Hematopoietic multipotent progenitor cell treated with erythropoietin and hydrocortisone succinate and interleukin-3 and kit ligand, for 17 days (in vitro differentiated cells): ENCODE measurements at places on chromosomes 6 and 20.

DNA sequence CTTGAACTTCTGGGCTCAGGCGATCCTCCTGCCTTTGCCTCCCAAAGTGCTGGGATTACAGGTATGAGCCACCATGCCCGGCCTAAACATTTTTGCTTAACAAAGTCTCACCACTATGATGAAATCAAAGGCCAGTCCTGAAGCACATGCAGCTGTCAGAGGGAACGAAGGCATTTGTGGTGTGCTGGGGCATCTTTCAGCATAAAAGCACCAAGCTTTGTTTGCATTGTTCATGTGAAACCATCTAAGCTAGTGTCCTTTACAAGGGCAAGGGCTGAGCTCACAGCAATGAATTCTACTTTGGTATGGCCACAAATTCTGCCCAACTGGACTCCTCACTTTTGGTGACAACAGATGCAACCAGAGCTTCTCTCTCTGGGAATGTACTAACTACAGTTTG, 66.8 kb downstream of the ZFP64 start:
- DNase-seq = no peak

DNA sequence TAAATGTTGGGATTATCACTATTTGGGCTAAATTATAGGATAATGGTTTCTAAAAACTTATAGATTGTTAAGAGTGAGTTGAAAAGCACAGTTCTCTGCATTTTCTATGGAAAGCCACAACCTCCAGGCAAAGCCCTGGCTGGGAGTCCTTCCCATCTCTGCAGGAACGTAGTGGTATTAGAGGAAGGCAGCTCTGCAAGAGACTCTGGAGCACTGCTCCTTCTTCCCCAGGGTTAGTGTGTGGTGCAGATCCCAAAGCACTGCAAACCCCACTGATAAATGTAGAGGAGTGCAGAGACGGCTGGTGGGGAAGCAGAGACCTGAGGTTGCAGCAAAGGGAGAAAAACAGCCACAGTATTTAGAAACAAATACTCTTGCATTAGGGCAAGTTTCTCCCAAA, 225.3 kb downstream of the TINAG start:
- DNase-seq = no peak

DNA sequence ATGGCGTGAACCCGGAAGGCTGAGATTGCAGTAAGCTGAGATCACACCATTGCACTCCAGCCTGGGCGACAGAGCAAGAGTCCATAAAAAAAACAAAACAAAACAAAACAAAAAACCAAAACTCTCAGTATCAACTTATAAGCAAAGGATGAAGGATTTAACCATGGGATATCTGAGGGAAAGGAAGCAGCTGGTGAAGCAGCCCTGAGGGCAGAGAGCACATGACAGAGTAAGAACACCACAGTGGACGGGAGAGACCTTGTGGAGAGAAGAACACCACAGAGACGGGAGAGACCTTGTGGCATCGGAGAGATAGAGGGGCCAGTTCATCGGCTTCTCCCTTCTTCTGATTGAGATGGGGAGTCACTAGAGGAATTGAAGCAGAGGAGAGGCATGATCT, 697.2 kb downstream of the HDGFL1 start:
- DNase-seq = no peak

DNA sequence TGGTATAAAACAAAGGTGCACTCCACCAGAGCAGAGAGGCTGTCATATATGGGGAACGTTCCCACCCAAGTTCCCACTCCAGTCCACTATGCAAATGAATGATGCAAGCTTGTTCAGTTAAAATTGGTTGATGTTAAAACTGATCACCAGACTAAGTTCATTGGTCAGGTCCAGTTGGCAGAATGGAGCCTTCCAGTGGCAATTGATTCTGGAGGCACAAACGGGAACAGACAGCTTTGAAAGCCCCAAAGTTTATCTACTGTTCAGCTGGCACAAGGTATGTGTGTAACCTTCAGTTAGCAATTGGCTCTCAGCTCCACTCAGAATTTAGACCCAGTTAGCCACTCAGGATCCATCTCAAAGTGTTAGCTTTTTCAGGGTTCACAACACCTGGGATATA, 119.4 kb upstream of the CEP85L start:
- no peak for DNase-seq

GRCh38 chr6:119233312-119233984, 116.1 kb downstream of the MAN1A1 start:
- DNase-seq = no peak

DNA sequence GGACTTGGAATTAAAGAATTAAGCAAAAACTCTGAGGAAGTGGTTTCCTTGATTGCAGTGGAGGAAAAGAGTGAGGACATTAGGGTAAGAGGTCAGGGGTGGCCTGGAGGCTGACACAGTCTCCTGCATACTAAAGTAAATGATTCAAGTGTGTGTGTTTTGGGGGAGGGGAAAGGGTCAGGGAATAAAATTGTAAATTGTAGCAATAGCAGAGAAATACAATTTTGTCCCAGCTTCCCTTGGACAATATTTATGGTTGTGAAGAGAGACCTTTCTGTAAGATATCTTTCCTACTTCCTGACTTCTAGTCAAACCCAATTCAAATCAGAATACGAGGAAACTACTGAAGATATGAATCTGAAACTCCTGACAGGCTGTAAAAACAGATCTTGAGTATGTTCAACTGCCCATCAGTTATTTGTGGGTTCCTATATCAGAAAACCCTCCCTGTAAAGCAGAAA, 143.4 kb upstream of the HMGN3 start:
- DNase-seq = no peak

- DNase-seq = no peak
These were observed 4.6 kb downstream of the TFAP2B start for GRCh38 chr6:50823094-50823920.
